ENCODE measurements at places on chromosomes 4 and X.
A peak's percentile ranks its signal among the peaks of the same experiment; 100 is the strongest.

DNA sequence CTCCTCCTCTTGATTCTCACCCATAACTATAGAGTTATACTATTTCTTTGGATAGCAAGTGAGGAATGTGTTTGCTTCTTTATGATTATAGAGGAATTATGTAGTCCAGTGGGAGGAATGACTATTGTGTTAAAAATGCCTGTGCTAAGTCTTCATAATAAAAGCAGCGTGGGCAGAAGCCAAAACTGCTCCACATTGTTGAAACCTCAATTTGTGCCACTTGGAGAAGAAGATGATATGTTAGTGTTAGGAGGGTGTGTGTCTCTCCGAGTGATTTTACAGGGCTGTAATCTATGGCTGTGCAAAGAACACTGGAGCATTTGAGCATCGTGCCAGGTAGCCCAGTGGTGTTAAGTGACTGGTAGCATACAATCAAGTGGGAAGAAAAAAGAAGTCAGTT lies 74.3 kb downstream of the FRAS1 start:
- H3K4me3 ChIP-seq, result no peak overlapping the region
- no peaks in the 10 kb centered on the region for H3K4me1 ChIP-seq
- no peaks in the 10 kb centered on the region for H3K36me3 ChIP-seq
- no peak for DNase-seq
- H3K27ac ChIP-seq, result no peak overlapping the region

- no peaks in the 10 kb centered on the region for H3K36me3 ChIP-seq
- peaks cover 14% of the 10 kb centered on the region for H3K4me1 ChIP-seq
- no peak overlapping the region for H3K27ac ChIP-seq
- H3K27me3 ChIP-seq, result no peaks in the 10 kb centered on the region
- H3K4me3 ChIP-seq, result no peak overlapping the region
Measured at GRCh38 chr4:56637791-56638190, 43.3 kb downstream of the HOPX start.

- no peaks in the 10 kb centered on the region for H3K36me3 ChIP-seq
- H3K27ac ChIP-seq, result no peak overlapping the region
- no peaks in the 10 kb centered on the region for H3K4me1 ChIP-seq
Measured at GRCh38 chrX:56797574-56798338, 68.7 kb downstream of the NBDY start.

GRCh38 chr4:55578341-55579010 lies 13.6 kb downstream of the PDCL2 start:
- no peak for DNase-seq
- H3K4me1 ChIP-seq, result no peaks in the 10 kb centered on the region
- no peaks in the 10 kb centered on the region for H3K36me3 ChIP-seq

DNA sequence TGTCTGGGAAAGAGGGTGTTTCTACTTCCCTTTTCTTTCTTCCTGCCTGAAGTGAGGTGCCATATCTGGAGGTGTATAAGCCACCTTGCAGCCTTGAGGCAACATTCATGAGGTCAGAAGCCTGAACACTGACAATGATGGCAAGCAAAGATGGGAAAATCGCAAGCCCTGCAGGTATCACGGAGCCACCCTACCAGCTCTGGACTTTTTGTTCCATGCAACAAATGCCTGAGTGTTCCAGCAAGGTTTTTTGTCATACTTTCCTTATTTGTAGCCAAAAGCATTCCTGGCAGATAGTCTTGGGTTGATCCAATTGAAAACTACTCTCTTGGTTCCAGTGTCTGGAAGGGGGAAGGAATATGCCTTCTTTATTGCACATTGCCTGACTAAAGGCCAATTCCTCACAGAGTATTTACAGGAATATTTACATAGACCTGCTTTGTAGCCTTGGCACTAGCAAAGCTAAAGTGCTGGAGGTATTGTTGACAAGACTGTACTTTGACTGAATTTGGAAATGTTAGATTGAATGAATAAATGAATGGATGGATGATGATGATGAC lies 14.4 kb upstream of the SOD3 start:
- H3K36me3 ChIP-seq, result no peaks in the 10 kb centered on the region
- no peaks in the 10 kb centered on the region for H3K27me3 ChIP-seq
- H3K4me1 ChIP-seq, result peaks cover 18% of the 10 kb centered on the region
- no peak overlapping the region for H3K27ac ChIP-seq

DNA sequence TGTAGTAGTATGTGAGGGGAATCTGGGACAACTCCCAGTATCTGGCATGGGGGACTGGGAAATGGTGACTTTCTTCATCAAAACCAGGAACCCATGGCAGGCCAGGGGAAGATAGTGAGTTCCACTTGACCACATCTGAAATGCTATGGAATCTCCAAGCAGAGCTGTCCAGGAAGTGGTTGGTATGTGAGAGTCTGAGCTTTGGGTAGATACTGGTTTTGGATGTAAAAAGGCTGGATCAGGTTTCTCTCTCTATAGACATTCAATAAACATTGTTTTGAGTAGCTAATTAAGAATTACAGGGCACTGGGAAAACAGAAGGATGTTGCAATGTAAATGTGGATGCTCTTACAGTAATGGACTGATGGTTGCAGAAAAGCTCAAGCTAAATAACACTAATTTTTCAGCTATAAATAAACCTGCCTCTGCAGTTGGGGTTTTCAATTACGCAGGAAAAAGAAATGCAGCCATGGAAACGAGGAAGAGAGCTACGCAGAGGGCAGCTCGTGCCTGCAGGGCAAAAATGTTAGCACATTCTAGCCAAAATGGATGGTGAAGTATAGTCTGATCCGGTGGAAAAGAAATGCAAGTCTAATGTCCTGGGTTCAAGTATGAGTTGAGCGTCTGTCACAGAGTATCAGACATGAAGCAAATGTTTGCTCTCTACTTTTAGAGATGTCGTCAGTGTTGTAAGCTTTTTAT lies 13.4 kb upstream of the CHRNA9 start:
- H3K4me1 ChIP-seq, result peaks cover 6% of the 10 kb centered on the region
- DNase-seq, result peak; percentile 79
- H3K4me3 ChIP-seq, result no peak overlapping the region
- H3K27ac ChIP-seq, result peak overlapping the region; percentile 80

GRCh38 chr4:140071806-140072205 lies 82.2 kb downstream of the MAML3 start:
- H3K36me3 ChIP-seq, result no peaks in the 10 kb centered on the region
- H3K4me3 ChIP-seq, result no peak overlapping the region
- peak; percentile 91 for DNase-seq
- peak overlapping the region; percentile 6 for H3K27ac ChIP-seq

GRCh38 chrX:102835504-102836146 lies 101.4 kb upstream of the RAB40AL start:
- H3K36me3 ChIP-seq, result no peaks in the 10 kb centered on the region
- no peaks in the 10 kb centered on the region for H3K27me3 ChIP-seq
- DNase-seq, result peak; percentile 33
- H3K4me3 ChIP-seq, result no peak overlapping the region

DNA sequence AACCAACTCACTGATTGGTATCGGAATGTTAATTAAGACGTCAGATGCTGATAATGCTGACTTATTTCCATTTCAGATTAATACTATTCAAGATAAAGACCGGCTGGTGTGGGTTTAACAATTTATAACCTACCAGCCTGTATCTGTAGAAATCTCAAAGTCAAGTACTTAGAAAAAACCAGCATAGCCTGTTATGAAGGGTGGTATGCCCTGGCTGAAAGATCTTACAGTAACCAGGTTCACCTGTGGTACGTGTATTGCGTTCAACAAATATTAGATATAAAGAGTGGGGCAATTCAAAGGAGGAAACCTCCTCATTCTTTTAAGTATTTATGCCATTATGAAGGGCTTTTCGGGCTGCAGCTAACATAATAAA lies 240.8 kb upstream of the ANXA3 start:
- H3K27ac ChIP-seq, result no peak overlapping the region
- H3K27me3 ChIP-seq, result peaks cover 5% of the 10 kb centered on the region
- DNase-seq, result no peak
- H3K36me3 ChIP-seq, result no peaks in the 10 kb centered on the region
- no peak overlapping the region for H3K4me3 ChIP-seq

Data from IMR-90 (cell line).